ENCODE measurements at places on chromosomes 7 and 10.

DNA sequence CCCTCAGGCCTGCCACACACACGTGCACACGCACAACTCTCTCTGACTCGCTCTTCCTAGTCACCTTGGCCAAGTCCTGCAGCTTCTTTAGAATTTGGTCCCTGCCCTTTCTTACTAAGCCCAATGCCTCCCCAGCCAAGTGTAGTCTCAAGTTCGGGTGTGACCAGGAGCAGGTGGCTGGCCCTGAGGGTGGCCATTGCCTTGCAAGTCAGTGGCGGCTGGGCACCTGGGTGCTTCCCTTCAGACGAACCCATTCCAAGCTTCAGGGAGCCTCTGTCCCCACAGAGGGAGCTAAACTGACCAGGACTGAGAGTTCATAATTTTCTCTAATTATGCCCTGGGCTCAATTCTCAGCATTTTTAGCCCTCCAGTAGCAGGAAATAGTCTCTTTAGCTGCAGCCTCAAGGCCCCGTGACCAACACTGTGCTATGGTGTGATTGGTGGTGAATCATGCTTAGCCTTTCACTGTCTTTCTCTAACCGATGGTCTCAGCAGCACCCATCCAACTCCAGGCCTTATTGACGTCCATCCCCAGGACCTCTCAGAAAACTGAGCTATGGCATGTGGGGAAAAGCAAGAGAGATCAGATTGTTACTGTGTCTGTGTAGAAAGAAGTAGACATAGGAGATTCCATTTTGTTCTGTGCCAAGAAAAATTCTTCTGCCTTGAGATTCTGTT is 34.7 kb upstream of the FXYD4 start:
- DNase-seq = no peak

GRCh38 chr10:83765731-83766130 is 373.6 kb upstream of the GHITM start:
- no peak for DNase-seq

- no peak for DNase-seq
Measured at GRCh38 chr7:26183545-26184280, 16.8 kb downstream of the HNRNPA2B1 start.

DNA sequence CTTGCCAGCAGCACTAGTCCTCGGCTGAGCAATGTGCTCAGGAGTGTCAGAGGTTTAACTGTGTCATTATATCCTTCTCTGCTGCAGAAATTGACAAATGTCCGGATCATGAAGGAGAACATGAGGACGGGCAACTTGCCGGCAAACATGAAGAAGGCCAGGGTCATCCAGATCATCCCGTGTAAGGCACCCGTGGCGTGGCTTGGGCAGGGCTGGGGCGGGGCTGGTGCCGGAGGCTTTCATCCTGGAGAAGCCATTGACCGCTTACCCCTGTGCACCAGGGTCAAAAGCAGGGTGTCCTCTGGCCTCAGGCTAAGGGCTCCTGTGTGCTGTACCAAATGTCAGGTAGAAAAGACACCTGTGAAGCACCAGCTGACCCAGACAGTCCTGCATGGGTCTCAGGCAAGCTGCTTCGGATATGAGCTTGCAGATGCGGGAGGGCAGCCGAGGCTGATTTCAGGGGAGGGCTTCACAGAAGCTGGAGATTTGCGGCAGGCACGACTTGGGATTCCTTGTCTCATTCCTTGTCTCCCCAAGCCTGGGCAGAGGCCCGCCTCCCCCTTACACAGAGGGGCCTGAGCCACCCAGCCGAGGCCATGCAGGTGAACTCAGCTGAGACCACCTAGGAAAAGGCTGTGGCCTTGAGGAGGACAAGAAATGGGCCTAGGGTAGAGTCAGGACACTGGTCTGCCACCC is 55.4 kb downstream of the MKI67 start:
- DNase-seq = no peak

DNA sequence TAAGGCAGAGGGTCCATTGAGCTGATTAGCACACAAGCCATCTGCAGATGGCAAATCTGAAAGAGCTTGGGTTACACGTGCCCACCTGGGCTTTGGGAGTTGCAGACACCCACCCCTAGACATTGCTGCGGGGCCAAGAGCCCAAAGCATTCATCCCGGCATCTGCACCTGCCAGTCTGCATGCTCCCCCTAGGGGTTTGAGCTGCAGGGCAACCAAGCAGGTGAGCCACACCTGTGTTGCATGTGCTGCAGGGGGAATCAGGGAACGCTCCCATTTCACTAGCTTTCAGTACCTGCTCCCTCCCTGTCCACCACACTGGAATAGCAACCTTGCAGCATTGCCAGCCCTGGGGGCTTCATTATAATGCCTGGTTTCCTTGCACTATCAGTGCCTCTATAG is 21.1 kb downstream of the C7orf33 start:
- DNase-seq = no peak

- no peak for DNase-seq
Measured at GRCh38 chr7:105222953-105223352, 165.8 kb downstream of the SRPK2 start.

DNA sequence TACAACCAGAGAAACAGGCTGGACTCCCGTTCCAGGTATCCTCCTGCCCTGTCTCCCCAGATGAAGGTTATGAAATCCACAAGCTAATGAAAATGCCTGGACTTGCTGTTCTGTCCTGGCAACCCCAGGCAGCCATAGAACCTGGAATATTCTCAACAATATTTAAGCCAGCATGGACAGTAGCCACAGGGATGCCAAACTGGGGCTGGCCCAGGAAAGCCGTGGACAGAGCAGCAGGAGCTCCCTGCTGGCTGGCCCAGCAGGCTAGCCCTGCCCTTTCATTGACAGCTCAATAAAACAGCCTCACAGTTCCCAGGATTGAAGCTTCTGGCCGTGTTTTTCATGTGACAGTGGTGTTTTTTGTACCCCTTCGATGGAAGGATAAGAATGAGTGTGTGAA is 230.6 kb downstream of the BMPER start:
- DNase-seq = no peak

- no peak for DNase-seq
Measured at GRCh38 chr10:84177541-84178141, 4.0 kb downstream of the GPR15LG start.

DNA sequence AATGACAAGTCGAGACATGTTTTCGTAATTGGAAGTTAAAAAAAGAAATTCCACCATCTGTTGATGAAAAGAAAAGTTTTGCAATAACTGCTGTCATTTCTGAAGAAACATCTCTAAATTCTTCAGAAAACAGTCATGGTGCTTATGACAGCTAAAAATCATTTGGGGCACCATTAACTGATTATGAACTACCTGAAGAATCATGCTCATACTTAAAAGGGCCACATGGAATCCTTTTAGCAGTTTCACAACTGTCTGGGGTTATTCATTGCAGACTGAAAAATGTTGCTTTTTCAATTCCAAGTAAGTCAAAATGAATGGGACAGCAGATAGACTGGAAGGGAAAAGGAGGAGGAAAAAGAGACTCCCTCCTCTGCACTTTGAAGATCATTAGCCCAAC is 134.2 kb downstream of the CHN2 start:
- no peak for DNase-seq

GRCh38 chr7:103594186-103594585 is 148.2 kb upstream of the SLC26A5 start:
- no peak for DNase-seq

GRCh38 chr10:71045204-71045809 is 156.9 kb upstream of the PCBD1 start:
- peak; percentile 44 for DNase-seq

GRCh38 chr10:75971402-75972211 is 540.2 kb downstream of the LRMDA start:
- DNase-seq = peak; percentile 16
